Occipital lobe (tissue), 3 donors: ENCODE measurements at places on chromosomes 2 and 18.
A peak's percentile ranks its signal among the peaks of the same experiment; 100 is the strongest.

DNA sequence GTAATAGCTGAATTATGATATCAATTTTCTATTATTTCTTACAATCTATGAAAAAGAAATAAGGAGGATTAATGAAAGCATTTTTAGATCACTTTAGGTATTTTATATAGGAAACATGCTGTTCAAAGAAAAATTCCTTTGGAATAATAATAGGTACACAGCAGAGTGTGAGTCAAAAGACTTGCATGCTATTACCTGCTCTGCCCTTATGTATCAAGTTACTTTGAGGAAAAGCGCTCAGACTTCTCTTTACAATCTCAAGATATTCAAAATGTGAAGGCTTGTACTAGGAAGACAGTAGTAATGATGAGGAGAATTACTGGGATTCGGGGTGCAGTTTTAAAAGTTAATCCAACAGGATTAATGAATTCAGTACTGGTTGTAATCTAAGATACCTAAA, 29.1 kb upstream of the RNU4ATAC start:
- DNase-seq, result no peak

GRCh38 chr2:148896136-148896535, 21.1 kb downstream of the KIF5C start:
- no peak for DNase-seq

- no peak for DNase-seq
These were observed 86.4 kb upstream of the HK2 start for GRCh38 chr2:74747411-74748080.

DNA sequence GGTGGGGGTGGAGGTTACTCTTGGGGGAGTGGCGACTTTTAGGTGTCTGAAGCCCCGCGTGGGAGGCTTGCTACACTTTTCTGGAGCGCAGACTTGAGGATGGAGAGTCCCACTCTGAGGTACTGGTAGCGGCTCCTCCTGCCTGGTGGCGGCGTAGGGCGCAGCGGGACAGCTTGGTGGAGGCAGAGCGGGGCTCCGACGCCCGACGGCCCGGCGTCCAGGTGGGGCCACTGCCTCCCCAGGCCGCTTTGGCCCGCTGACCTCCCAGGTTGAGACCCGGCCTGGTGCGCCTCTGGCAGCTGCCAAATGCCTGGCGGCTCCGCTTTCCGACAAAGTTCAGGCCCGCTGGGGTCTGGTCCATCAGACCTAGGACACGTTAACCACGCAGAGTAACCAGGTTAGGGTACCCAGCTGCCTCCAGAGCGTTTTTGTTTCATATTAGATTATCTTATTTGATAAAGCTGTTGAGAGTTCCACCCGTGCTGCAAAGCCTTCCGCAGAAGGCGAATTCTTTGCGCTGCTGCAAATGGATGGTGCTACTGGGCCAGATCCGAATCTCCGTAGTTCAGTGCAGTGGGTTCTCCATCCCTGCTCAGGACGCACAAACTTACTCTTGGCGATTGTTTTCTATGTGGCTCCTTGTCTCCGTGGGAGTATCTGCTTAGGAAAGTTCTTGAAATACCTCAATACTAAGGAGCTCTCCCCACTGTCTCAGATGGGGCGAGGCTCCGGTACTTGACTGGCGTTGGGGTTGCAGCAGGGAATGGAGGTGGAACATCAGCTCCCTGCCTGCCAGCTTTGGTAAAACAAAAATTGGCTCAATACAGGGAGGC, 405.9 kb downstream of the XIRP2 start:
- DNase-seq, result peak; percentile 61

DNA sequence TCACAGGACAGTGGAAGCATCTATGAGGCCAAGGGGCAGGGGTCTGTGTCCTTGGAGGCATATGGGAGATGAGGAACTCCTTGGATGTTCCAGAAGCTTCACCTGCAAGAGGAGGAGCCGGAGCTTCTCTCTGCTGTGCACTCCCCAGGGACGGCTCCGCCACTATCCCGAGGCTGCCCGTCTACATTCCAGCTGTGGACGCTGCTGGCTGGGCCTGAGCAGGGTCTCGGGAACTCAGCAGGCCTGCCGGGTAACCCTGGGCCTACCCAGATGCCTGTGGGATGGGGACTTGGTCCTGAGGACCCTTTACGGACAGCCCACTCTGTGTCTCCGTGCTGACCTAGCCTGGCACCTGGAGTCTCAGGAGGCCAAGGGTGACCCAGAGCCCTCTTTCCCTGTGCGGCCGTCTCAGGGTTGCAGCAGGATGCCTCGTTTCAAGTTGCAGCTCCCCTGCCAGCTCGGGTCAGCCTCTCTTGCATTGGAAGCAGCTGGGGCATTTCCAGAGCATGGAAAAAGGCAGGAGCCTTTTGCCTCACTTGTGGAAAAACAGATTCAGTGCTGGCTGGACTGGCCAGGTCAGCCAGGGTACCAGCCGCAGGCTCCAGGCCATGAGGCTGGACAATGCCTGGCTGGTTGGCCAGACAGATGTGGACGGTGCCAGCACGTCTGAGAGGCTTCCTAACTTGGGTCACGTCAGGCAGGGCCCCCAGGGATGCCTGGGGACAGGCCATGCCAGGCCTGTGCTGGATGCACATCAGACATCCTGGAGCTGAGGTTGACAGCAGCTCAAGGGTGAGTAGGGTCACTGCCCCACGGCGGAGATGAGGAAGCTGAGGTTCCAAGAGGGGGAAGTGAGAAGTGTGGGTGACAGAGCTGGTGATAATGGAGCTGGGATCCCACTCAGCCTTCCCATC, 41.5 kb downstream of the SCTR start:
- no peak for DNase-seq
